ENCODE measurements at places on chromosomes 6 and 20. TPM values are rescaled to one million over a fixed set of nuclear protein-coding genes. Genes with fewer than 3 reads are reported as not detected.

DNA sequence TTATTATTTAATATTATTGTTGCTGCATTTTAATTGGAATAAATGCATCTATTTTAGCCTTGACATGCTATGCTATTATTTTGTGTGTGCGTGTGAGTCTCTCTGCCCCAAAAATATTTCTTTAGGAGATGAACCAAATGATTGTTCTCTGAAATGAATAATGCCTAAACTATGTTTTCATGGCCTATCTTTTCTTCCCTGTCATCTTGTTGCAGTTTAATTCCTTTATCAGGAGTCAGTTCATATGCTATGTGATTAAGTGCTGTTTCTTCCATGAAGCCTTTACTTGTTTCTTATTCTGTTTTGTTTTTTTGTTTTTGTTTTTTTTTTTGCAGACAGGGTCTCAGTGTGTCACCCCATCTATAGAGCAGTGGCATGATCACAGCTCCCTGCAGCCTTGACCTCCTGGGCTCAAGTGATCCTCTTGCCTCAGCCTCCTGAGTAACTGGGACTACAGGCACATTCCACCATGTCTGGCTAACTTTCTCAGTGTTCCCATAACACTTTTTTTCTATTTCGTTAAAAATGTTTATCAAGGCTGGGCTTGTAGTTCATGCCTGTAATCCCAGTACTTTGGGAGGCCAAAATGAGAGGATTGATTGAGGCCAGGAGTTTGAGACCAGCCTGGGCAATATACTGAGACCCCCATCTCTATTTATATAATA is 25.7 kb downstream of the TPX2 start:
- no peak for DNase-seq

- no peak for DNase-seq
Measured at GRCh38 chr20:443223-443775, 19.0 kb downstream of the TBC1D20 start.

DNA sequence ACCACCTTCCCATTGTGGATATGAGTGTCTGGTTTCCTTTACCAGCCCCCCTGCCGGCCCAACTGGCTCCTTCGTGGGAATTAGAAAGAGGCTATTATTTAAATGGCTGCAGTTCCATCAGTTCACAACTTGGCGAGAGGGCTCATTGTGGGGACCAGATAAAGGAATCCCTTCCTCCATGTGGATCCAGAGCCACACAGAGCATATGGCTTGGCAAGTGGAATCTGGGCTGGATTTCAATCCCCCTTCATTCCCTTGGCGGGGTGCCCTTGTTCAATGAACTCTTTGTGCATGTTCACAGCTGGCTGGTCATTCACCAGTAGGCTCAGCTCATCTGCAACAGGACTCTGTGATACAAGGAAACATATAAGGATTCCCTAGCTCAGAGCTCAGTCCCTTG is 140.6 kb downstream of the OPN5 start:
- DNase-seq, result no peak

GRCh38 chr6:11479296-11479695 is 58.3 kb upstream of the TMEM170B start:
- no peak for DNase-seq

DNA sequence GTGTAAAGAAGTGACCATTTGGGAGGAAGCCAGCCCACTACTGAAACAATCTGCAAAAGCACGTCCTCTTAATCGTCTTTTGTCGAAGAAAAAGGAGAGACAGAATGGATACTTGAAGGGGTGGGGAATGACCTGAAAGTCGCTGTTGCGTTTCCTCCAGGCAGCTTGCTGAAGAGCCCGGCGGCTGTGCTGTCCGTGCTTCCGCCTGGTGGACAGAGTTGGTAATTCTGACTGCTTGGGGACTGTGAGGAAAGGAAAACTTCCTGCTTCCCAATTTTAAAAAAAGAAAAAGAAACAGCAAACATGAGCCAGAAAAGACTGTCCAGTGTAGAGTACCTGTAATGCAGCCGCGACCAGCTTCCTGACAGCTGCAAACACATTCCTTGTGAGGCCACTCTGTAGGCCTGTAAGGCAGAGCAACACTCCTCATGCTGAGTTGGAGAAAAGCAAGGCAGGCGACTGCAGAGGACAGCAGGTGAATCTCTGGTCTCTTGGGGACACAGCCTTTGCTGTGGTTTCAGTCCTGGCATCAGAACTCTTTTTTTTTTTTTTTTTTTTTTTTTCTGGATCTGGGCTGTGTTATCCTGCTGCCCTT is 251.1 kb upstream of the TBX18 start:
- DNase-seq, result no peak

The PTGIS gene
- total RNA-seq, result not detected

The FUT9 gene
- total RNA-seq, result not detected

The TCP11 gene
- total RNA-seq, result not detected
